ENCODE measurements at places on chromosomes 3 and 15. TPM values are rescaled to one million over a fixed set of nuclear protein-coding genes. Genes with fewer than 3 reads are reported as not detected.

The CFAP100 gene
- not detected for total RNA-seq

The CSPG4 gene
- total RNA-seq: 63.0 TPM

The CCK gene
- total RNA-seq: not detected

The NPAP1 gene
- total RNA-seq: not detected

The TTC21A gene
- total RNA-seq: 3.5 TPM

The MORC1 gene
- not detected for total RNA-seq

The NUP210 gene
- 0.30 TPM for total RNA-seq

The CELF6 gene
- not detected for total RNA-seq

The TNNC1 gene
- 0.89 TPM for total RNA-seq

The IGF1R gene
- 59.5 TPM for total RNA-seq

The CDHR4 gene
- total RNA-seq: not detected

The CACNA2D3 gene
- not detected for total RNA-seq

The SLC15A2 gene
- 0.59 TPM for total RNA-seq

The HRH1 gene
- total RNA-seq: 28.3 TPM

The TRPM7 gene
- total RNA-seq: 64.0 TPM

The CTSH gene
- total RNA-seq: 3.9 TPM

The PRR23A gene
- total RNA-seq: not detected

The PCOLCE2 gene
- 29.4 TPM for total RNA-seq

The GRAMD2A gene
- 0.30 TPM for total RNA-seq

The NR2F2 gene
- 27.3 TPM for total RNA-seq

The MOBP gene
- not detected for total RNA-seq

The CEP63 gene
- 20.5 TPM for total RNA-seq
